A172 (cell line): ENCODE measurements at places on chromosomes 3 and 15. TPM values are rescaled to one million over a fixed set of nuclear protein-coding genes. Genes with fewer than 3 reads are reported as not detected.

The RGMA gene
- total RNA-seq, result 0.05 and 0.90 TPM in 2 replicates

The MYL3 gene
- 0.57 and 1.3 TPM in 2 replicates for total RNA-seq

The CPA3 gene
- total RNA-seq, result not detected in 2 replicates

The CYP1A1 gene
- 0.17 and 0.22 TPM in 2 replicates for total RNA-seq

The KIF15 gene
- 19.4 and 23.4 TPM in 2 replicates for total RNA-seq
